ENCODE measurements at places on chromosomes 16 and 17.

GRCh38 chr17:44044071-44044470, 22.4 kb downstream of the LSM12 start:
- no peak for DNase-seq

GRCh38 chr17:39170109-39170508, 4.1 kb upstream of the ARL5C start:
- DNase-seq, result no peak

DNA sequence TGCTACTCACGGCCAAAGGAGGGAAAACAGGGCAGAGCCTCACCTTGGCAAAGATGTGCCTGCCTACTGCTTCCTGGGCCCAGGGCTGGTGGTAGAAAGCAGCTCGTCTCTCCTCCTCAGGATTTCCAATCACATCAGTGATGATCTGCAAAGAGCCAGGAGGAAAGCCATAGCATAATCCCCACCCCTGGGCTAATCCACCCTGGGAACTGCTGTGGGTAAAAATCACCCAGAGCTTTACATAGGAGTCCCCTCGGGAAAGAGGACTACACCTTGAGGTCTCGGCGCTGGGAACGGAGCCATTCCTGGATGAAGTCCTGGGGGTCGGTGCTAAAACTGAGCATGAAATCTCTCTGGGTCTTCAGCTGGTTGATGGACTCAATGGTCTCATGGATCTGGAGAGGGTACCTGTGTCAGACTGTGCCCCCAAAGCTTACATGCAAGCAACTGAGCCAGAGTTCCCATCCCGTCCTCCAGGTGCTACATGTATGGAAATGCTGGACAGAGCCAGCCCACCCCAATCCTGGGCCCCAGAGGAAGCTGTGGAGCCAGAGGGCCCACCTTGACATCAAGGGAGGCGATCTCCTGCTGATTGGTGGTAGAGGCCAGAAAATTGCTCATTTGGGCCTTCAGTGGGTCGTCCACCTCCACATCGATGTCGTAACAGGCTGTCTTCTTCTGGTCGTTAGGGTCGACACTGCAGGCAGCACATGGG, 5.7 kb upstream of the FTSJ3 start:
- DNase-seq, result no peak

GRCh38 chr16:87953308-87954215, 2.3 kb downstream of the BANP start:
- no peak for DNase-seq

Data from SK-N-SH (cell line).